Activated T-helper 1 cell treated with anti-CD3 and anti-CD28 coated beads, Interleukin-12 subunit alpha, Interleukin-12 subunit beta, Interleukin-2, Interleukin-4 antibody, amounts not matched to agents 30 ng/mL and 10 ng/mL and 1 ng/mL, durations not matched to agents 14 hours and 24 hours and 36 hours (primary cell): ENCODE measurements at places on chromosomes 13 and 19. TPM values are rescaled to one million over a fixed set of nuclear protein-coding genes. Genes with fewer than 3 reads are reported as not detected.

Gene SH2D3A
- total RNA-seq, result 15.0 and 15.6 TPM in 2 replicates

DNA sequence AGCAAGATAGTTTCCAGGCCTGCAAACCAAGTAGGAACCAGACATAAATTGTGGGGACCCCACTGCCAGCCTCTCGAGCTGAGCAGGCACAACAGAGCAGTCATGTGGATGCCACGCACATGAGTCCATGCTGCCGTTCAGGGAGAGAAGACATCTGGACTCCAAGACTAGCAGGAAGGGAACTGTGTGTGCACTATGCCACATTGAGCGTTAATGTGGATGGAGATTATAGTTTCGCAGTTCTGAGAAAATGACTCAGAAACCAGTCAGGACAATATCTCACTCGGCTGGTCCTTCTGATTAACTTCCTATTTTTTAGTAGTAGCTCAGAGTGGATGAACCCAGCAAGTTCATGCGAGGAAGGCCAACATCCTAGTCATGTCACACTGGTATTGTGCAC, 124.9 kb downstream of the CRYL1 start:
- no peak for DNase-seq

DNA sequence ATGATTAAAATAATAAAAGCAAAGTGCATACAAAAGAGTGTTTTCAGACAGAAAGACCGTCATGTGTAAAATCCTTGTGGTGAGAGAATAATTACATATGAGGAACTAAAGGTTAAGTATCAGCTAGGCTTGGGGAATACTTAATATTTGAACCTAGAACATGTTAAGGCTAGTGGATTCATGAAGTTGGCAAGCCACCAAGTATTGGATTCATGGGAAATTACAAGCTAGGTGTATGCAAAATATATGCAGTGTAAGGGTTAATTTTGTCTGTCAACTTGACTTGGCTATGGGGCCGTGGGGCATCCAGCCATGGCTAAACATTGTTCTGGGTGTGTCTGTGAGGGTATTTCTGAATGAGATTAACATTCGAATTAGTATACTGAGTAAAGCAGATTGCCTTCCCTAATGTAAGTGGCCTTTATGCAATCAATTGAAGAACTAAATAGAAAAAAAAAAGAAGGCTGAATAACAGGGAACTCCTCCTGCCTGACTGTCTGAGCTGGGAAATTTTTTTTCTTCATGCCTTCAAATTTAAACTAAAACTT, 533.5 kb upstream of the KLF12 start:
- no peak for DNase-seq

Gene MBD3L1
- not detected in 2 replicates for total RNA-seq

DNA sequence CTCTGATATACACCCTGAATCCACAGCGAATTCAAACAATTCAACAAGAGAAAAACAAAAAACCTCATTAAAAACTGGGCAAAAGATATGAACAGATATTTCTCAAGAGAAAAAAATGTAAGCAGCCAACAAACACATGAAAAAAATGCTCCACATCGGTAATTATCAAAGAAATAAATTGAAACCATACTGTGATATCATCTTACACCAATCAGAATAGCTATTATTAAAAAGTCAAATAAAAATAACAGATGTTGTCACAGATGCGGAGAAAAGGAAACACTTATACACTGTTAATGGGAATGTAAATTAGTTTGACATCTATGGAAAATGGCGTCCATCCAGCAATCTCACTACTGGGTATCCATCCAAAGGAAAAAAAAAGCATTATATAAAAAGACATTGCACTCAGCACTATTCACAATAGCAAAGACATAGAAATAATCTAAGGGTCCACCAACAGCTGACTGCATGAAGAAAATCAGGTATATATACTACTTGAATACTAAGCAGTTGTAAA, 1495.0 kb upstream of the PCDH20 start:
- no peak for DNase-seq

GRCh38 chr13:111338841-111339240, 18.4 kb downstream of the TEX29 start:
- DNase-seq, result no peak
